ENCODE measurements at places on chromosomes 3 and 15.

GRCh38 chr3:128320551-128321340, 145.9 kb downstream of the DNAJB8 start:
- DNase-seq = no peak

GRCh38 chr3:34675383-34676120, 877.1 kb downstream of the PDCD6IP start:
- no peak for DNase-seq

GRCh38 chr3:31275038-31275572, 257.6 kb upstream of the STT3B start:
- DNase-seq = no peak

GRCh38 chr3:15535732-15536131, 14.2 kb upstream of the COLQ start:
- no peak for DNase-seq

- DNase-seq = no peak
Measured at GRCh38 chr15:59594493-59594942, 17.1 kb upstream of the GCNT3 start.

DNA sequence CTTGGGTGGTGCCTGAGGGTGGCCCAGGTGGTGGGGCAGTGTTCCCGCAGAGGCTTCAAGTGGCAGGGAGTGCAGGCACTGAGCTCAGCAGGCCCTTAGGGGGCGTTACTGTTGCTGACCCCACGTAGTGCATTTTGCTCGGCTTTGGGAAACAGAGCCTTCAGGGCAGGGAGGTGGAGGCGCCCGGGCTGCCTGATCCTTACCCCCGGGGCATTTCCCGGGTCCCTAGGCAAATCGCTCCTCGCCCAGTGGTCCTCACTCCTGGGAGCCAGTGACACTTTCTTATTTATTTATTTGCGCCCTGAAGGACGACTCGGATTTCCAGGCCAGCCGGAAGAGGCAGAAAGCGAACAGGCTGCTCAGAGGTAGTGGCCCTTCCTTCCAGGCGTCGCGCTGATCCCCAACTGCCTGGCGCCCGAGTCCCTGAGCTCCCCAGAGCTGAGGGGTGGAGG, 10.1 kb upstream of the FOXB1 start:
- DNase-seq = no peak

DNA sequence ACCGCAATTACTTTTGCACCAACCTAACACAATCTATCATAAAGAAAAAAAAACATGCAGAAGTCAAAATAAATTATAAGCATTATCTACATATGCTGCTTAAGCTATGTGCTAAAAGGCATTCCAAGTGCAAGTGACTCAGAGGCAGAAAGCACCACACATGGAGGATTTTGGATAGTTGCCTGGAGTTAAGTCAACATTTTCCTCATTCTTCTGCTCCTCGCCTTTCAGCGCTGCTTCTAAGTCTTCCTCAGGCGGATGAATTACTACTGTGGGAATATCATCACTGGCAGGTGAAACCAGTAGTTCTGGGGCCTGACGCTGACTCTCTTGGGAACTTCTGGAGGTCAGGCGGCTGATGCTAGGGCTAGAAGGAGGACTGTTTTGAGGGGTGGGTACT, 53.1 kb downstream of the SLC4A7 start:
- no peak for DNase-seq

DNA sequence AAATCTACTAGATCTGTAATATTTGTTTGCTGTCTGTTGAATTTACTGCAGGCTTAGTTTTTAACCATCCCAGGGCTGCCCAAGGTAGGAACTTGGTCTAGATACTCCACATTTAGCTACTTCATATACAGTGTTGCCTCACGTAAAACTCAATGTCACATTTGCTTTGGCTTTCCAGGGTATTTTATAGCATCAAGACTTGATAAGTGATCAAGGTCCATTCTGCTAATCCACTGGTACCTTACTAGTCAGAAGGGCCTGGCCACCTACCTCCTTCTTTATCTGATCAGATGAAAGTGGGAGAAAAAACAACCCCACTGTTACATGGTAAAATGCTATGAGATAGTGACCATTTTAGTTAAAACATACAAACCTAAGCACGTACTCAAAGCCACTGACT, 25.5 kb upstream of the GREM1 start:
- DNase-seq = no peak

DNA sequence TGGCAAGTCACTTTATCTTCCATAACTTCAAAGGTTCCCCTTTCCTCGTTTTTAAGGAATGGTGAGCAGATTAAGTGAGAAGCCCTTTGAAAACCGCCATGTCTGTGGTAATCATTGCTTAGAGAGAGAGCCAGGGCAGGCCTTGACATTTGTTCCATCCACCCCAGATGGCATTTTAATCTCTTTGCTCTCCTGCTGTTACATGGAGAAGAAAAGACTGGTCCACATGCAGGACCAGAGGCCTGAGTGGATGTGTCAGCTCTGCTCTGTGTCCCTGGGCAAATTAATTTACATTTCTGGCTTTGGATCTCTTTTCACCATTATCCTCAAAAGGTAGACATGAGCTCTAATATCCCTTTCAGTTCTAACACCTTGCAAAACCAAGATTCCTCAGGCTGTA, 157.3 kb upstream of the LPP start:
- no peak for DNase-seq
